Posterior vena cava (tissue), 2 donors: ENCODE measurements at places on chromosomes 4 and X.
A peak's percentile ranks its signal among the peaks of the same experiment; 100 is the strongest.

GRCh38 chr4:79687006-79687405, 279.0 kb upstream of the GK2 start:
- DNase-seq = no peak

GRCh38 chr4:164381859-164382258, 372.1 kb upstream of the SMIM31 start:
- DNase-seq = no peak

GRCh38 chr4:146338512-146338911, 124.2 kb downstream of the REELD1 start:
- no peak for DNase-seq

- DNase-seq = no peak
Measured at GRCh38 chr4:67604749-67605148, 46.2 kb downstream of the STAP1 start.

DNA sequence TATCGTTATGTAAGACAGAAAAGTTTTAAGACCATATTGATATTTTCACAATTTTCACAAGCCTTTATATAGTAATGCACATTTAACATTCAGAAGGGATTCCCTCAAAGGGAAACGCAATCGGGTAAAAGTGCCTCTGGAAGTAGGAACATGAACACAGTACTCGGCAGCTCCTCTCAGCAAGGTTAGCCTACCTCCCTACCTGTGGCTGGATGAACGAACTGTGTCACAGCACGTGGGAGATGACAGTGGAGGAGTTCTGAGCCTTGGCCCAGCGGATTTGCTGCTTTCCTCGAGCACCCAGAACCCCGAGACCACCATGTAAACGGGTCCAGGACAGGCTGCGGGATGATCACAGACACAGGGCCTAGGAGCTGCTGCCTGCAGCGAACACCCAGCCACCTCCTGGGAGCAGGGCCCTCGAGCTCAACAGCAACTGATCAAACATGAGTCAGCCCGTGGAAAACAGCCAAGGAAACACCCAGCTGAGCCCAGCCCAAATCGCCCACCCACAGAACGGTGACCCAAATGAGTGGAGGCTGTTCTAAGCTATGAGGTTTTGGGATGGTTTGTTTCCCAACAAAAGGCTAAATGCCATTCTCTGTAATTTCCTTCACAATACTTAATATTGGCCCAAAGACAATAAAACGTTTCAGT, 30.4 kb downstream of the FAT1 start:
- DNase-seq = peak; percentile 95

- peak; percentile 68 for DNase-seq
Measured at GRCh38 chr4:6346373-6347110, 76.9 kb downstream of the WFS1 start.

- no peak for DNase-seq
Measured at GRCh38 chr4:173270312-173271027, 63.7 kb downstream of the HMGB2 start.

DNA sequence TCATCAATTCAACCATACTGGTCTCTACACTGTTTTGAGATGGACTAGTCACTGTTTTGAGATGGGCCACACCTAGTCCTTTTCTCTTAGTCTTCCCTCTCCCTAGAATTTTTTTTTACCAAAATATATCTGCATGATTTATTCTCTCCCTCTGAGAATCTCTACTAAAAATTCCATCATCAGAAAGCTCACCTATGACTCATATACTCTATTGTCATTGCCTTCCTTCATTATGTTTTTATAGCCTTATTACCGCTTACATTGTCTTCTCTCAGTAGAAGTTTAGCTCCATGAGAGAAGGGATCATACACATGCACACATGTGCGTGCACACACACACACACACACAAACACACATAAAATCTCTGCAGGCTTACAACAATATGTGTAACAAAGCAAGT, 303.6 kb downstream of the PCDH10 start:
- DNase-seq = no peak

DNA sequence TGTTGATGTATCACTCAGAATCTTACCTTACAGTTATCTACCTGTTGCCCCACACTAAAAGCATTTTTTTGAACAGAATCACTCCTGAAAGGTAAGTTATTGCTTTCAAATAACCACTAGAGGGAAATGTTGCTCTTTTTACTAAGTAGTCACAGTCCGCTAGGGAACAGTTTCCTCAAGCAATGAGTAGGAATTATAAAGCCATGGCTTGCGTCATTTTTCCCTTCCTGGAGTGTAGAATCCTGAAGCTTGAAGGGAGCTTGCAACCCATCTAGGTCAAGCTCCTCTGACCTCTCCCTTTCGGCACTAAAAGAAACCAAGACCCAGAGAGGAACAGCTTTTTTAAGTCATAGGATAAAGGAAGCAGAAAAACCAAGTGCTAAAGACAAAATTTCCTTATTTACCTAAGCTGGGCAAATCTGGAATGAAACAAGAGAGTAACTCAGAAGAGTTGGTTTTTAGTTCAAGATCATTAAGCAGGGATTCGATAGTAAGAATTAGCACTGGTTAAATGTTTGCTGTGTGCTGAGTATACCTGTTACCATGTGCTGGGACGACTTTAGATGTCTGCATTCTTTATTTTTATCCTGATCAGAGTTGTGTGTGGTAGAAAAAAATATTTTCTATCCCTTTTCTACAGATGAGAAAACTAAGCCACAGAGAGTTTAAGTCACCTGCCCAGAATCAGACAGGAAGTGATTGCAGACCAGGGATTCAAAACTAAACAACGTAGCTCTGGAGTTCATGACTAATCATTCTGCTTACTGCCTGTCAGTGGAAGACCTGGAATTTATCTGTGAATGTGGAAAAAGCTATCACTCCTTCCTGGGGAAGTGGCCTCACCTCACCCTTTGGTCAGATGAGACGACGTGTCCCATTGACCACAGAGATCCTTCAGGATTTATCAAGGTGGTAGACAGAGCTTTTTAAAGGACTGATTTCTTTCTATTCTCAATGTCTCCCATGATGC, 631.5 kb downstream of the RAB28 start:
- no peak for DNase-seq

DNA sequence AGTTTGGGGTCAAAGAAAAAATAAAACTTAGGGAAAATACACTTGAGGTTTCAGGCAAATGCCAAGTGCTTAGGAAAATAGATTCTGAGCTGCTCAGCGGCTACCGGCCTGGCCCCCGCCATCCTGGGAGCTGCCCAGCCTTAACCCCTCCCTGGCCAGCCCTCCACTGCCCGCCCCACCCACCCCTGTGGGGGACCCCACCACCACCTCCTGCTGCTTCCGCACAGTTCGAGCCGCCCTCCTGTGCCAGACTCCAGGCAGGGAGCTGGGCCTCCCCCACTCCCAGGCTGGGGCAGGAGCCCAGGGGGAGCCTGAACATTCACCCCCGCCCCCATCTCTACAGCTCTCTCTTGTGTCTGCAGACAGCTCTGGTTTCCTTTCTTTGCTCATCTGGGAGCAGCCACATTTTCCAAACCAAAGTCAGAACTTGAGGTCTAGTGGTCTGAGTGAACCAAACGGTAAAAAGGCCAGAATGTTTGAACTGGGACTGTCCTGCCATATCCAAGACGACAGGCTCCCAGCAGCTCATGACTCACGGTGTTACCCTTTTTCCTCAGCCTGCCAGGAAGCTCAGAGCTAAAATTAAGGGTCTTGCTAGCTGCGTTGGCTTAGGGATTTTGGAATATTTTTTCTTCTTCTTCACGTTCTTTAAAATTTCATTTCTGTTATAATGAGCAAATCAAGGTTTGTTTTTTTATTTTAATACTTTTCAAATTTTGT, 4.7 kb upstream of the FGFR3 start:
- no peak for DNase-seq
